ENCODE measurements at places on chromosomes 3 and 15.
A peak's percentile ranks its signal among the peaks of the same experiment; 100 is the strongest.

GRCh38 chr15:68801572-68802148 is 19.0 kb downstream of the ANP32A start:
- peaks cover 92% of the 10 kb centered on the region for H3K4me1 ChIP-seq
- H3K36me3 ChIP-seq = peaks cover 84% of the 10 kb centered on the region
- no peak overlapping the region for H3K4me3 ChIP-seq
- no peaks in the 10 kb centered on the region for H3K27me3 ChIP-seq

- no peak overlapping the region for H3K4me3 ChIP-seq
- peaks cover 22% of the 10 kb centered on the region for H3K4me1 ChIP-seq
- H3K36me3 ChIP-seq = no peaks in the 10 kb centered on the region
- peak; percentile 34 for DNase-seq
- no peaks in the 10 kb centered on the region for H3K27me3 ChIP-seq
Measured at GRCh38 chr3:14377838-14378169, 24.6 kb upstream of the SLC6A6 start.

- peak; percentile 58 for DNase-seq
- no peak within 1 kb of the TSS for H3K27ac ChIP-seq
- H3K4me3 ChIP-seq = peak within 1 kb of the TSS; percentile 74
- H3K4me1 ChIP-seq = peaks cover 38% of the 10 kb centered on the region
Measured at GRCh38 chr3:32817558-32818228, at the start of gene TRIM71. TRIM71 (plus strand) TSS chr3:32817997; CDS start chr3:32818081, 84 bp downstream.

- peaks cover 60% of the 10 kb centered on the region for H3K4me1 ChIP-seq
- peaks cover 17% of the 10 kb centered on the region for H3K36me3 ChIP-seq
- no peaks in the 10 kb centered on the region for H3K27me3 ChIP-seq
- DNase-seq = peak; percentile 77
Measured at GRCh38 chr15:60590935-60591495, 112.1 kb upstream of the ICE2 start.

DNA sequence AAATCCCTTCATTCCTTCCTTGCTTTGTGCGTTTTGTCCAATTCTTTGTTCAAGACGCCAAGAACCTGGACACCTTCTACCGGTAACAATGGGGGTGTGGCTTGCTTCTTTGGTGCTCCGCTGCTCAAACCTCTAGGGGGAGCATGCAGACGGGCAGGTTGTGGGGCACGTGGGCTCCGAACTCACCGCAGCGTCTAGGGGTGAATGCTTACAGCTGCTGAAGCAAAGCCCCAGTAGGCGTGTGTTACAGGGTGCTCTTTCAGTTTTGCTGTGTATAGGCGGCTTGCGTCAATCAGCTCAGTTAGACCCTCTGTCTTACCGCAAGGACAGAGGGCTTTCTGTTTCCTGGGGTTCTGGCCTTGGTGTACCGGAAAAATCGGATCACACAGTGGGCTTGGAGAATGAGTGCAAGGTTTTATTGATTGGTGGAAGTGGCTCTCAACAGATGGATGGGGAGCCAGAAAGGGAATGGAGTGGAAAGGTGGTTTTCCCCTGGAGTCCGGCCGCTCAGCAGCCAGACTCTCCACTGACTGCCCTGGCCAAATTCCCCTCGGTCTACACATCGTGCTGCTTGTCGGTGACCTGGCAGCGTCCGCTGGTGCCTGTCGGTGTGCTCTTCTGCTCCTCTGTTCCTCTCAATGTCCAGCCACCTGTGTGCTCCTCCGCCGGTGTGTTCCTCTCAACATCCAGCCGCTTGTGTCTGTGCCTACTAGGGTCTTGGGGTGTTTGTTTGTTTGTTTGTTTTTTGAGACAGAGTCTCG is 1.2 kb upstream of the LRRC34 start:
- no peaks in the 10 kb centered on the region for H3K36me3 ChIP-seq
- peak overlapping the region; percentile 72 for H3K4me3 ChIP-seq
- peaks cover 4% of the 10 kb centered on the region for H3K27me3 ChIP-seq
- peak overlapping the region; percentile 85 for H3K27ac ChIP-seq

- DNase-seq = peak; percentile 51
- peaks cover 11% of the 10 kb centered on the region for H3K4me1 ChIP-seq
- H3K36me3 ChIP-seq = no peaks in the 10 kb centered on the region
- no peak overlapping the region for H3K27ac ChIP-seq
- H3K4me3 ChIP-seq = no peak overlapping the region
- no peaks in the 10 kb centered on the region for H3K27me3 ChIP-seq
Measured at GRCh38 chr3:196604548-196604947, 34.9 kb upstream of the NRROS start.
